ENCODE measurements at places on chromosomes 11 and 22.
A peak's percentile ranks its signal among the peaks of the same experiment; 100 is the strongest.

- DNase-seq = no peak
These were observed 17.8 kb downstream of the PRRG4 start for GRCh38 chr11:32847511-32847910.

- DNase-seq = peak; percentile 23
These were observed 1.1 kb upstream of the FBXO7 start for GRCh38 chr22:32473388-32473952.

- no peak for DNase-seq
These were observed 22.6 kb downstream of the AMOTL1 start for GRCh38 chr11:94790661-94791180.

GRCh38 chr22:48720662-48721394, 1106.8 kb downstream of the BRD1 start:
- no peak for DNase-seq

DNA sequence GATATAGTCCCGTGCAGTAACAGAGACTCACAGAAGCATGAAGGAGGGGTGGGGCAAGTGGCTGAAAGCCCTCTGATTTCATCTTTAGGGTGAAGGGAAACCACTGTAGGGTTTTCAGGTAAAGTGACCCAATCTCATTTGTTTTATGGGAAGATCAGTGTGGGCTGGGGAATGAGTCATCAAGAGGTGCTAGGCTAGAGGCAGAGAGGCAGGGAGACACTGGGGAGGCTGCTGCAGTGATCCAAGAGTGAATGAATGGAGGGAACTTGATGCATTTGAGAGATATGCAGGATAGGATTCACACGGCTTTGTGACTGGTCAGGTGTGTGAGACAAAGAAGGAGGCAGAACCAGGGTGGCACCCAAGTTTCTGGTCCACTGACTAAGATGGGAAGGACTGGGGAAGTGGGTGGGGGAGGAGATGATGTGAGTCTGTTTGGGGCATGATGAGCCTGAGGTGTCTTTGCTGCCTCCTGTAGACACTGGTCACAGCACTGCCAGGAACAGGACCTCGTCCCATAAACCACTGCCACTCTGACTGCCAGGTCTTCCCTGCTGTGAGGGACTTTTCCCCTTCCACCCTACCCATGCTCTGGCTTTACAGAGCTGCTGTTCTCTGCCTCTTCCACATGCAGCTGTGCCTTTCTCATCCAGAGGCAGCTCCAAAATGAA, 239.0 kb downstream of the TENM4 start:
- no peak for DNase-seq

- DNase-seq = no peak
These were observed 26.9 kb downstream of the TPST2 start for GRCh38 chr22:26563022-26563421.

DNA sequence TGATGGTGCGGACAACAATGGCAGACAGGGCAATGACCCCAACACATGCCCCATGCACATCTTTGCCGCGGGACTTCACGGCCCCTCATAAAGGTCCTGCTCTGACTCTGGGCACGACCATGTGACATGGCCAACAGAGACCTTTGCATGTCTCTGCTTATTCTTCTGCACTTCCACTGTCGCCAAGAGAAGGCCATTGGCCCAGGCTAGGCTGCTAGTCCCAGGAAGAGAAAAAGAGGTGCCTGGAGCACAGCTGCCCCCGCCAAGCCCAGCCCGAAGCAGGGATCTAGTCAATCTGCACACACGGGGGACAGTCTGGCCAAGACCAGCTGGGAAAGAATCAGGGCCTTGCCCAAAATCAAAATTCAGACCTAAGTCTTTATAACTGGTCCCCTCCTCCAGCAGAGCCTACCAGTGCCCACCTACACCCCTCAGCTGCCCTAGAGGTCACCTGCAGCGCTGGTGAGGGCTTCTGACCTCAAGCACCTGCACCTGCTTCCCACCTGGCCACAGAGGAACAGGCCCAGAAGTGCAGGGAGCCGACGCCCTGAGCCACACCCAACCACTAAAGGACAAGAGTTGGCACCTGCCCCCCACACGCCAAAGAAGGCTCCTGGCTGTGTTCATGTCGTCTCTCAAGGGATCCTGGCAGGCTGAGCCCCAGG, 8.1 kb downstream of the SULT4A1 start:
- DNase-seq = no peak

All from AG09319 (cell line).